Activated CD8-positive, alpha-beta memory T cell treated with anti-CD3 and anti-CD28 coated beads for 1 hour (primary cell): ENCODE measurements at places on chromosomes 3 and 15.

DNA sequence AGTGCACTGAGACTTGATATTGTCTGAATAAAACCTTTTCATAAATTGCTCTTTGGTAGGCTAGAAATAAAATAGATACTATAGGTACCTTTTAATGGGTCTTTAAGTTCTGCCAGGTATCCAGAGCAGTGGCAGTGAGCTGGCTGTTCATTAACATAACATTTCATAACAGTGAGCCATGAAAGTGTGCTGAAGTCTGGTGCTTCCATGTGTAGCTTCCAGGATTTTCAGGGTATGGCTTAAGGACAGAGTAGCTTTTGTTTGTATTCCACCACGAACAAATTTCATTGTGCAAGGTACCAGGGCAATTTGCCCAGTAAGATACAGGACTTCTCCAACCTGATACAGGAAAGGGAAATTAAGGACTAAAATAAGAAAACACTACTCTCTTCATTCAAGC, 124.7 kb upstream of the NANOGP8 start:
- DNase-seq = no peak

- DNase-seq = no peak
Observed at GRCh38 chr3:156352728-156353127, 202.2 kb downstream of the SSR3 start.

- DNase-seq = no peak
Observed at GRCh38 chr3:55969634-55970033, 482.5 kb upstream of the WNT5A start.

- DNase-seq = no peak
Observed at GRCh38 chr3:69250014-69250413, 127.6 kb upstream of the LMOD3 start.

GRCh38 chr3:145094355-145094941, 1066.5 kb downstream of the PLOD2 start:
- DNase-seq = no peak

DNA sequence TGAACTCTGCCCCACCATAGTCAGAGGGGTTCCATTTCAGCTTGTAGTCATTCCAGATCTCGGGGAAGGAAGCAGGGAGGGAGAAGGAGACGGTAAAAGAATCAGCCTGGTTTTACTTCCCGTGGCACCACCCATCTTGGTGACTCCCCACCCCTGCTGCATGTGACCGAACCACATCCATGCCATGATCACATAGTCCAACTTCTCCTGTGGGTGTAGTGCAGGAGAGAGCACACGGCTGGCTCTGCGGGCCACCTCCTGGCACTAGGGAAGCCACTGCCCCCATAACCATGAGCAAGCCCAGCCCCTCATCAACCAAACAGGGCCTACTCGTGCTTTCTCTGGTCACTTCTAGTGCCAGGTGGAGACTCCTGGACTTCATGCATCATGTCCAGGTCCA, 3.7 kb downstream of the CHRNA3 start:
- no peak for DNase-seq

DNA sequence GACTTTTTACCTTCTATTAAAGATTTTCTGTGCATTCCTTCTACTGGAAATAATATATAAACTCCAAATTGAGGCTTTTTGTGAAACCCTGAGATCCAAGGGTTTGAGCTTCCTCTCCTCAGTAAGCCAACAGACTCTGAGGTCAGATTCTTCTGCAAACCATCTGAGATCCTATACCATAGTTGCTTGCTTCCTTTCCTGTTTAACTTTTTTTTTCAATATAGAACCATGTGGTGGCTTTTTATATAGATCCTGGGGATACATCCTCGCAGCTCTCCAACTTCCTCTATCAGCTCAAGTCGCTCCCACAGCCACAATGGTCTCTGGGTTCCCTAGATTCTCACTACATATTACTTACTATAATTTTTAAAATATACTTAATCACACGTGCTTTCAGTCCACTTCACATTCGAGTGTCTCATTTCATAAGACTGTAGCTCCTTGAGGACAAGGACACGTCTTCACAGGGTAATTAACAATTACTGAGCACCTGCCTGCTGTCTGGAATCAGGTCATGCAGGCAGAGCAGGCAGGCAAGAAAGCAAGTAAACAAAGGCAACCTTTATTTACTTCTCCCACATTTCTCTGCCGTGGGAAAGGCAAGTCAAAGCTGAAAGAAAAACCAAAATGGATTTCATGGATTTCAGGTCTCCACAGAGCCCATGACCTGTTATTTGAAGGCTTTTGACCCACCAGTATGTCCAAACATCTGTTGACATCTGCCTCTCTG, 941.5 kb downstream of the FHIT start:
- DNase-seq = no peak

DNA sequence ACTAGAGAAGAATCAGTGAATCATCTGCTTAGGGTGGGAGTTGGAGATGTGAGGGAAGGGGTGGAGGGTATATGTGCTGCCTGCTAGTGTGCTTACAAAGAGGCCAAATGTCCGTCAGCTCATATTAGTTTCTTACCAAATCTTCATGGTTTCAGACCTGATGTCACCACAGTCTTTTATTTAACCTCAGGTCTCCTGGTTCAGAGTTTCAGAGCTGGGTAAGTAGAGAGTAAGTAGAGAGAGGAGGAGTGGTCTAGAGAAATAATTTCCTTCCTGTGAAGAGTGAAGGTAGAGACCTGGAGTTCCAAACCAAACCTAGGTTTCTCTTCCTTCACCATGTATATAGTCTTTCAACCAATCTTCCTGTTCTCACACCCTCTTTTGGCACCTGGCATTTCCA, 17.5 kb upstream of the P2RY1 start:
- no peak for DNase-seq

DNA sequence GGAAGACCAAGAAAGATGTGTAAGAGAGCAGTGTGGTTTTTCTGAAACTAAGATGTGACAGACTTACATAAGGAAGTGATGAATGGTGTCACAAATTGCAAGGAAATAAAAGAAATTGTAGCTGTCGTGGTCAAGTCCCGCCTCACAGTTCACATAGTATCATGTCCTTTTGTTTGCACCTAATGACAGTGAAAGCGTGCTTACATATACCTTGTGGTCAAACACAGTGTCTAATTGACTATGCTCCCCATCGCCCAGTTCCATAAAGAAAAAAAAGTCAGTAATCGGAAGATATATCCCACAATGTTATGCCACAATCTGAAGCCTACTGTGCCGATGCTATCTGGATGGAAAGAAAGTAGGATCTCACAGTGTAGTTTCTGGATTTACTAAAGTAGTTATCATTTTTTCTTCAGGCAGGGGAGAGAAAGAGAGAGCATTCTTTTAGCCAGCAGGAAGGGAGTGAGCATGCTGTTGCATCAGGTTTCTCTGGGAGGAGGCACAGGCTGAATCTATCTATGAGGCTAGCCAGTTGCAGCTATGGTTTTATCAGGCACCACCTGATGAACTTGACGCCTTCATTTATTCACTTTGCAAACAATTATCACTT, 9.8 kb upstream of the PLSCR1 start:
- no peak for DNase-seq

DNA sequence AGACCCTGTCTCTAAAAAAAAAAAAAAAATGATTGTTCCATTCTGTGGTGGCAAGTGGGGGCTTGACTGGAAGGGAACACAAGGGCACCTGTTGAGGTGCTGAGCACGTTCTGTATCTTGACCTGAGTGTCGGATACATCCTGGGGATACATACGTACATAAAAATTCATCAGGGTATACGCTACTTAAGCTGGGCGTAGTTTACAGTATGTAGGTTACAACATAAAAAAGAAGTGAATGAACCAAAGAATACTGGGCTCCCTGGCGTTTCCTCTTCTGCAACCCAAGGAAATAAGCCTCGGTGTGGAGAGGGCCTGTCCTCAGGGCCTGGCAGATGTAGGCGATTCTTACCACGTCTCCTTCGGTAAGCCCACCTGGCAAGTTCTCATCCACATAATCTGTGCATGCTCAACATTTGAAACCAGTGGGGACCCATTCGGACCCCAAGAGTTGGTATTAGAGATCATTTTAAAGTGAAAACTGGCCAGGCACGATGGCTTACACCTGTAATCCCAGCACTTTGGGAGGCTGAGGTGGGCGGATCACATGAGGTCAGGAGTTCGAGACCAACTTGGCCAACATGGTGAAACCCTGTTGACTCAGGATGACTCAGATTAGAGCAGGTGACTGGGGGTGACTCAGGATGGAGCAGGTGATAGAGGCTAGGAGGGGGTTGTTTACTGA, 5.1 kb upstream of the MUC20 start:
- DNase-seq = no peak

- no peak for DNase-seq
Observed at GRCh38 chr3:77329116-77329515, 289.2 kb downstream of the ROBO2 start.
